MG63 (cell line): ENCODE measurements at places on chromosomes 3 and 15. TPM values are rescaled to one million over a fixed set of nuclear protein-coding genes. Genes with fewer than 3 reads are reported as not detected.

SNURF gene
- not detected in 2 replicates for total RNA-seq

STRIT1 gene
- total RNA-seq: not detected in 2 replicates

VGLL3 gene
- total RNA-seq: 11.7 and 13.4 TPM in 2 replicates

LTK gene
- total RNA-seq: not detected in 2 replicates

- no peak for DNase-seq
These were observed 71.6 kb downstream of the CHD2 start for GRCh38 chr15:92971713-92972112.

CCR3 gene
- not detected in 2 replicates for total RNA-seq

PPARG gene
- total RNA-seq: 7.2 and 12.6 TPM in 2 replicates

OIP5 gene
- total RNA-seq: 27.5 and 46.3 TPM in 2 replicates

DNA sequence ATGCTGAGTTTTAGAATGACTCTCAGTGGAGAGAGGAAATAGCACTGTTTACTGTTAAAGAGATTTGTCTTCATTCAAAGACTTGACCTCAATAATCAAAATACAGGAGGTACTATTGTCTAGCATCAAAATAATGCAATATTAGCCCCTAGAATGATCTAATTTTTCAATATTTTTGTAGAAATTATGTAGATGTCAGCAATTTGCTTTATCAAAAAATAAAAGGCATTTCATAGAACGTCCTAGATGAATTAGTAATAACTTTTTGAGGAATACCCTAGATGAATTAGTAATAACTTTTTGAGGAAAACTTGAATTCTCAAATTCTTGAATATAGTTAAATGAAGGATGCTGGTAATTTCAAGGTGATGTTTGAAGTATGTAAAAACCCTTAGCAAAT is 1252.1 kb upstream of the CADM2 start:
- DNase-seq: no peak

GRCh38 chr3:27729748-27730611 is 7.9 kb upstream of the EOMES start:
- peak; percentile 25 for DNase-seq

GRCh38 chr3:11739706-11740105 is 96.0 kb upstream of the VGLL4 start:
- no peak for DNase-seq

DNA sequence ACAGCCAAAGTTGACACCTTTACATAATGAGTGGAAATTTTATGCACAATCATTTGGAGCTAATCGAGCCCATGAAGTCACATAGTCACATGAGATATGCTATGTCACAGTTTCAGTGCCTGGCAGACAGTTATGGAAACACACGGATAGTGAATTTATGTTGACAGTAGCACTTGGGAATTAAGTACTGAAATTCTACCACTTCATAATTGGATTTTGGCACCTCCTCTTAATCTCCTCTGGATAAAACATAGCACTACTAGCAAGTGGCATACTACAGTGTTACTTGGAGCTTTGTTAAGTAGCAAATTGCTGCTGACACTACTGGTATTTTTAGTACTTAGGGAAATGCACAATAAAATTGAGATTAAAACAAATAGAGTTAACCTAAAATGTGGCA is 1679.4 kb downstream of the OTOL1 start:
- no peak for DNase-seq

- DNase-seq: no peak
These were observed 460.2 kb downstream of the OCA2 start for GRCh38 chr15:27638958-27639357.

CAMK2N2 gene
- total RNA-seq: not detected in 2 replicates

FETUB gene
- not detected in 2 replicates for total RNA-seq

ZBED2 gene
- not detected in 2 replicates for total RNA-seq

CYP1A2 gene
- 0.23 TPM in 1 of 2 replicates, not detected in the other for total RNA-seq

DNA sequence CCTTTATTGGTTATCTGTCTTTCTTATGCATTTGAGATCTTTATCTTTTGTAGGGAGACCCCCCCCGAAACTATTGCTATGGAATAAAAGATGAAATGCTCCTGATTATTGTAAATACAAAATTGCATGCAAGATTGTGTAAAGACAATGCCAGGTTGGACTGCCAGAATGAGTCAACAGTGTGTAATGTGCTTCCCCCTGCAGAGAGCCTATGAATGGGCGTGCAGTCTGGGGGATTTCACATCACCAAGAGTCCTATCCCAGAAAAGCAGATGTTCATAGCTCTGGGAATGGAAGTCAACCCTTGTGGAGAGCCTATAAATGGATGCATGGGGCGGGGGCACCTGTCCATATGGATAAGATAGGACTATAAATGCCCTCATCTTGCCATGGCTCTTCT is 584.3 kb downstream of the NSUN3 start:
- DNase-seq: peak; percentile 71

GRCh38 chr15:62850318-62850717 is 192.2 kb upstream of the TPM1 start:
- DNase-seq: no peak

DNA sequence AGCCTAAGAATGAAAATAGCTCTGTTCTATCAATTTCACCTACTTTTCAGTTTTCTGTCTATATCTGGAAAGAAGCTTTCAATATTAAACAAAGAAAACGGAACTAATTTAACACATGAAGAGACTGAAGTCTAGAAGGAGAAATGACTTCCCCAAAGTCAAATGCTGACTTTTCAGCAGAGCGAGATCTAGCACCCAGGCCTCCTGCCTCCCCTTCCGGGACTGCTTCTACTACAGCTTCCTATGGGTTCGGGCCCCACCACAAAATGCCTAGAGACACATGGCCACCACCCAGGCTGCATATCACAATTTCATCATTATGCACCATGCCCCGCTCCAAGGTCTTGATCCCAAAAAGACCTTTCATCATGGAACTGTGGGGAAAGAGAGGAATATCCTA is 104.5 kb downstream of the SST start:
- no peak for DNase-seq

CXCR6 gene
- not detected in 2 replicates for total RNA-seq
